ENCODE measurements at places on chromosomes 6 and 20.

- DNase-seq = no peak
These were observed 94.7 kb upstream of the NXT1 start for GRCh38 chr20:23255716-23256385.

- DNase-seq = no peak
These were observed 89.6 kb downstream of the RIPOR3 start for GRCh38 chr20:50601511-50602431.

GRCh38 chr20:20755231-20755630, 42.8 kb upstream of the RALGAPA2 start:
- DNase-seq = no peak

GRCh38 chr20:47708953-47709833, 76.1 kb downstream of the SULF2 start:
- DNase-seq = no peak

GRCh38 chr20:37355252-37356180, 9.6 kb downstream of the SRC start:
- no peak for DNase-seq

DNA sequence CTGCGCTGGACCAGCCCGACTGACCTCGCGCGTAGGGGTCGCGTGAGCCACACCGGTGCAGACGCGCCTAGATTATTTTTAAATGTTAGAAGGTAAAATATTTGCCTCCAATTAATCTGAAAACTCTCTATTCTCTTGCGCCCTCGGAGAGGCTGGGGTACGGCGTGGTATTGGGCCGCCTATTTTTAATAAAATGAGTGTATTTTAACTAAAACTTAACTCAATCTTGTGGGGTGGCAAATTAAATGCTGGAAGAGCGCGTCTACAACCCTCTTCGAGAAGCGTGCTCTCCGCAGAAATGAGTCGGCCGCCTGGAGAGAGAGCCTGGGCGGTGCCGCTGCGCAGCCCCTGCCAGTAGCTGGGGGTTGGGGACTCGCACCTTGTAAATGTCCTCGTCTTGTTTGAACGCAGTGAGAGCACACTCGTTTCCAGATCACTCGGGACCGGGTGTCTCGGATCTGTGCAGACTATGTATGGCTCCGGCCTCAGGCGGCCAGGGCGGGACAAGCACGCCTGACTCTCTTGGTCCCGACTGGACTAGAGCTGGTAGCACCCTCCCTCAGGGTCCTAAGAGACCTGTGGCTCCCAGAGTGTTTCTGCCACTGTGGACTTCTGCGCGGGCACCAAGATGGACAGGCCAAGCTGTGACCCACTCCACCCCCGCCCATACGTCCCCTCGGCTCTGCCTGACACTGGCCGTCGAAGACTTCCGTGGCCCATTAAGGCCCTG, 2.0 kb upstream of the MAFB start:
- DNase-seq = peak; percentile 32

DNA sequence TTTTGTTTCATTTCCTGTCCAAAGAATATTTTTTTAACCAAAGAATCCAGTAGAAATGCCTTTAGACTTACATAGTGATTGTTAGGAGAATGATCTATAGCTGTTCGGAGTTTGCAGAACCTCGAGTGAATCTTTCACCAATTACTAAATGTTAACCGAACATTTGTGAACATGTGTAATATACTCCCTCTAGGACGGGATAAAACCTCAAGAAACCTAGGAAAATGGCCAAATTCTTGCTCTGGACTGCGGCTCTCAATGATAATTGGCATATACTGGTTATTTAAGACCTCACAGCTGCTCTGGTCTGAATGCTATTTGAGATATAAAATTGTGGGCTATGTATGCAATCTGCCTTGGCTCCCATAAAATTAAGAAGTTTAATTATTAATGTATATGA, 137.1 kb downstream of the PACRG start:
- DNase-seq = no peak

DNA sequence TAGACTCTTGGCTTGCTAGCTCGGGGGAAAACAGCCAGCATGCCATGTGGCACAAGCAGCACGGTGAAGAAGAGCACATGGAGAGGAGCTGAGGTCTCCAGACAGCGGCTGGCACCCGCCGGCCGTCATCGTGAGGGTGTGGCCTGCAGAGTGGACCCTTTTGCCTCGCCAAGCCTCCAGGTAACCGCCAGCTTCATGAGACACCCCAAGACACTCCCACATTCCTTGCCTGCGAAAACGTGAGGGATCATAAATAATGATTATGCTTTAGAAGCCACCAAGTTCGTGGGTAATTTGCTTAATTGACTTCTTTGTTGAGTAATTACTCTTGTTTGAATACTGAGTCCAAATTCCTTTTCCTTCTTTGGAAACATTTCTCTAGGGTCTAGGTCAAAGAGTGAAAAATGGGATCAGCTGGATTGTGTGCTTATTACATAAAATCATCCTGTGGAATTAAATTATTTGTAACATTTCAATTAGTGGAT, 23.2 kb downstream of the FAM50B start:
- DNase-seq = no peak

DNA sequence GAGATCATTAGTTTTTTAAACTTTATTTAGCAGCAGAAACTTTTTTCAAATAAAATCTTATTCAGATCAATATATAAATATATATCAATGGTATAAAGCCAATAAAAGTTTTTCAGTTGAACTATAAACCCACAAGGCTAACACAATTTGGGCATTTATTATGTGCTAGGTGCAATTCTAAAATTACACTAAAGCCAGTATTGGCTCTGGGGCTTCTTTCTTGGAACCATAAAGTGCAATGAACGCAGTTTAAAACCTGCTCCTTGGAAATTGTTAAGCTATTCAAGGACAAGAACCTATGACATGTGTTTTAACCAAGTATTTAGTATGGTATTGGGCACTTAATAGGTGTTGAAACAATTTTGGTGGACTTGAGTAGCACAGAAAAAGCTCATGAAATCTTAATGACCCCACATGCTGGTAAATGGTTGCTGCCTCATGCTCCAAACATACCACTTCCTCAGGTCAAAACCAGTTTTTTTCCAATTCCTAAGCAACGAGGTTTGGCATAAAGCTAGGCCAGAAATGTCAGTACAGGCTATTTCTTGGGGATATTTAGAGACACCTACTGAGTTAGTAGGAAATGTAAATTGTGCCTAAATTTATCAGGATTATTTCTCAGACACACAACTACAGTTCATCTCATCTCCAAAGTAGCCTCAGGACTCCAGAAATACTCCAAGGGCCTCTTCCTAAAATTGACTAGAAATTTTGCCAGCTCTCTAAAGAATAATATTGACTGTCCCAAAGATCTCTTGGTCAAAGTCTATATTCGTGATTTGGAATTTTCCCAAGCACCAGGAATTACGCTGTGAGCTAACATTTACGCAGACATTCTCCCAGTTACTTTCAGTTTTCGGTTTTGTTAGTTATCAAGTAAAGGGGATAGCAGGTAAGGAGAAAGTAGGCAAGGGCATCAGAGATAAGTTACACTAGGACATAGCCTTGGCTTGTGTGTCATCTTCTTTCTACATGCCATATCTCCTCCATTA, 90.9 kb upstream of the LGSN start:
- no peak for DNase-seq

Measured in H9 (cell line).